ENCODE measurements at places on chromosomes 4 and X. TPM values are rescaled to one million over a fixed set of nuclear protein-coding genes. Genes with fewer than 3 reads are reported as not detected.
A peak's percentile ranks its signal among the peaks of the same experiment; 100 is the strongest.

- DNase-seq = peak; percentile 94
- H3K36me3 ChIP-seq = peaks cover 5% of the 10 kb centered on the region
- H3K4me3 ChIP-seq = peak within 1 kb of the TSS; percentile 94
Measured at GRCh38 chr4:83484500-83485461, at the start of gene ABRAXAS1. Gene ABRAXAS1 (minus strand): TSS chr4:83485100. CDS start chr4:83485072, 28 bp downstream.

DNA sequence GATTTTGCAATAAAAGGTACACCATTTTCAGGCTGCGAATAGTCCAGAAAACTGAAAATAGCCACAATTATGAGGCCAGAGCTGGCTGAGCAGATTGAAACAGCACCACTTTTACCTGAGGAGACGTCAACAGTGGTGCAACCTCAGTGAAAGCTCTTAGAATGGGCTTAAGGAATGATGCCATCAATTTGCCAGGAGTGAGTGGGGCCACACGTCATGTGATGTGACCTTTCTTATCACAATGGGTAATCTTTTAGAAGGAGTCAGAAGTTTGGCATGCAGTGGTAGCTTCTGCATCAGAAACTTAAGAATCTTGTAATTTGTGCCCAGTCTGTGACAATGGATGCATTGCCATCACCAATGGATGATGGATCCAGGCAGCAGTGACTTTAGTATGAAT, 27.6 kb downstream of the ZNF81 start:
- DNase-seq = no peak
- H3K4me1 ChIP-seq = no peaks in the 10 kb centered on the region
- no peaks in the 10 kb centered on the region for H3K27me3 ChIP-seq
- no peak overlapping the region for H3K27ac ChIP-seq

DNA sequence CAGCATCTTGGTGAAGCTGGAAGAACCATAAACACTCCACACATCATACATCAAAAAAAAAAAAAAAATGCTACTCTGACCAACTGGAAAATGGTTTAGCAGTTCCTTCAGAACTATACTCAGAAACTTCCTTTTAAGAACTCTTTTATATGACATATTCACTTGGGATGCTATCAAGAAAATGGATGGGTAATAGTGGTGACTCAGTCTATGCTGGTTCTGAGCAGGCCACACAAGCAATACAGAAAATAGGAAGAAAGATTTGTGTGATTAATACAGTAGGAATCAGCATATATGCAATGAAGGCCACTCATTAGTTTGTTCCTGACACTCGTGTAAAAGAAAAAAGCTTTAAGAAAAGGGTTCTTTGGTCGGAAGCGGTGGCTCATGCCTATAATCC, 123.5 kb upstream of the FAT4 start:
- H3K4me1 ChIP-seq = no peaks in the 10 kb centered on the region
- no peaks in the 10 kb centered on the region for H3K36me3 ChIP-seq
- H3K4me3 ChIP-seq = no peak overlapping the region
- H3K27me3 ChIP-seq = no peaks in the 10 kb centered on the region
- H3K27ac ChIP-seq = no peak overlapping the region
- no peak for DNase-seq

GRCh38 chr4:59200992-59201391, 1999.1 kb upstream of the ADGRL3 start:
- H3K27me3 ChIP-seq = no peaks in the 10 kb centered on the region
- H3K36me3 ChIP-seq = no peaks in the 10 kb centered on the region
- H3K4me1 ChIP-seq = no peaks in the 10 kb centered on the region
- no peak overlapping the region for H3K4me3 ChIP-seq
- no peak for DNase-seq

DNA sequence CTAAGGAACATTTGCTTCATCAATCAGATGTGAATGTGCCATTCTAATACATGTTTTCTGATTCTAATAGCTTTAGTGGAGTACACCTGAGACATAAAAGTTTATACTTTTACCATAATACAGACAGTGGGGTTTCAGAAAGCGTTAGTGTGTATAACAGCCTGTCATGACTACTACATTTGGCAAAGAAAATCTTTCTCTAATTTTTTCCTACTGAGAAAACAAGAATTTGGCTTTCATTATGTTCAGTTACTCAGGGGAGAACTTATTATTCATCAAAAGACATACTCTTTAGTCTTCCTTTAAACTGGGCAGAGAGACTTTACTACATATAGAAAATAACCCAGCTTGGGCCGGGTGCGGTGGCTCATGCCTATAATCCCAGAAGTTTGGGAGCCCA, 104.9 kb downstream of the PCDH18 start:
- H3K27ac ChIP-seq = no peak overlapping the region
- no peaks in the 10 kb centered on the region for H3K36me3 ChIP-seq
- no peak for DNase-seq
- H3K27me3 ChIP-seq = no peaks in the 10 kb centered on the region
- H3K4me1 ChIP-seq = no peaks in the 10 kb centered on the region

GRCh38 chr4:118784776-118785175, 51.1 kb downstream of the SEC24D start:
- no peak for DNase-seq
- H3K27ac ChIP-seq = no peak overlapping the region
- H3K4me1 ChIP-seq = no peaks in the 10 kb centered on the region
- peaks cover 16% of the 10 kb centered on the region for H3K36me3 ChIP-seq

- H3K27ac ChIP-seq = no peak overlapping the region
- peaks cover 14% of the 10 kb centered on the region for H3K36me3 ChIP-seq
- H3K4me3 ChIP-seq = no peak overlapping the region
- H3K4me1 ChIP-seq = no peaks in the 10 kb centered on the region
Measured at GRCh38 chr4:88035292-88035691, 27.9 kb downstream of the PKD2 start.

The PDZD4 gene
- total RNA-seq = 0.16 TPM

The DGAT2L6 gene
- not detected for total RNA-seq

The TMPRSS11D gene
- not detected for total RNA-seq
